Activated CD8-positive, alpha-beta memory T cell treated with anti-CD3 and anti-CD28 coated beads for 4 hours (primary cell): ENCODE measurements at places on chromosomes 7 and 10.

DNA sequence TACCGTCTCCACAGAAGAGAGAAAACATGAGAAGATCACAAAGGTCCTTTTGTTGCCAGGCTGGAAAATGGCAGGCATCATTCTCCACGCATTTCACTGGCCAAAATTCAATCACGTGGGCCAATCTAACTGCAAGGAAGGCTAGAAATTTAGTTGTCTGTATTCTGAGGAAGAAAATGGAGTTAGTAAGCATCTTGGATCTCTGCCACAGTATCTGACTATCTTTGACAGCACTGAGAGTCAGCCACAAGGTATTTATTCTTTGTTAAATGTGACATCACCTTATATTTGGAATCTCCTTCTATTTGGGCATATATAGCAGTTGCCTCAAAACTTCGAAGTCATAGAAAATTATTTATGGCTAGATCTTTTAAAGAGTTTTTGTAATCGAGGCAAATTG lies 213.9 kb downstream of the NSUN6 start:
- no peak for DNase-seq

- DNase-seq: no peak
Observed at GRCh38 chr7:114644455-114644854, 229.8 kb downstream of the FOXP2 start.

GRCh38 chr7:25831062-25831691 lies 320.8 kb upstream of the NFE2L3 start:
- no peak for DNase-seq

DNA sequence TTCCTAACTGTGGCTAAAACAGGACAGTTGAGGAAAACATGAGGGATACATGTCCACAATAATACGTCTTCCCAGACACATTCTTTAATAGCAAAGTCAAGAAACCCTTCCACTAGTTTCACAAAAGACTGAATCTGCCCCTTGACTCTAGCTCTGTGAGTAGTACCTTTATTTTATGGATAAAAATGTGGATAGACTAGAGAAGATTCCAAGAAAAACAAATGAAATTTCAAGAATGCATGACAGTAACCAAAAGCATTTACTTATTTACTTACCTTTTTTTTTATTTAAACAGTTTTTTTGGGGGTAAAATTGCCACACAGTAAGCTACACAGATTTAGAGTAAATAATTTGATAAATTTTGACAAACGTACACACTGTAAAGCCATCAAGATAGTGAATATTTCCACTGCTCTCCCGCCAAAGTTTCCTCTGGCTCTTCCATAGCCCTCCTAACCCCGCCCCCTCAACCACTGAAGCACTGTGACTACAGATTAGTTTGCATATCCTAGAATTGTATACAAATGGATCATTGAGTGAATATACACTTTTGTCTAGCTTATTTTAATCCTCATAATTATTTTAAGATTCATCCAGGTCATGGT lies 420.4 kb upstream of the ZMIZ1 start:
- no peak for DNase-seq

GRCh38 chr10:131777162-131777561 lies 123.6 kb upstream of the PPP2R2D start:
- DNase-seq: no peak

GRCh38 chr7:28406192-28406591 lies 6.1 kb upstream of the CREB5 start:
- DNase-seq: no peak

- DNase-seq: no peak
Observed at GRCh38 chr7:128954150-128954549, 16.4 kb downstream of the IRF5 start.

- no peak for DNase-seq
Observed at GRCh38 chr7:30700941-30701340, 18.7 kb upstream of the CRHR2 start.

DNA sequence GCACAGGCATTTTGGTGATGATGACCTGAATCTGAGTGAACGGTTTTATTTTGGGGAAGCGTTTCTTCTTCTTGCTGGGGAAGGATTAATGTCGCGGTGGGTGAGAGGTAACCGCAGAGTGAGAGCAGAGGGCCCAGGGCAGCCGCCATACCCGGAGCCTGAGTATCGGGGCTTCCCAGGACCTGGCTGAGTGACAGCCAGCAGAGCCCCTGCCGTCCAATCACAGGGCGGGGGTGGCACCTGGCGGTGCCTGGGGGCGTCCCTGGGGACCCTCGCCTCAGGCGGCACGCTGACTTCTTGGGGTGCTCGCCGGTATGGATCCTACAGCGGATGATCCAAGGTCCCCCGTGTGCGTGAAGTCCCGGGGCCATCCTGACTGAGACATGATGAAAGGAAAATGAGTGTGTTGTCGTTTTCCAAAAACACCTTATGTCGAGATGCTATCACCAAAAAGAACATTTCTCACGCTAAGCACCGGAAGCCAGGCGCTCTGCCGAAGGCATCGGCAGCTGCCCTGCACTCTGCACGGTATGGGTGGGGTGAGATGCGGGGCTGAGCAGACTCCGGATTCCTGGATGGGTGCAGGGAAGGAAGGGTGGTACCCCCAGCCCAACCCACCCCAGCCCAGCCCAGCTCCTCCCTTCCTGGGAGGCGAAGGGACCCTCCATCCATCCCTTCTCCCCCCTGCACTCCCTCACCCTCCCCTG lies 227.9 kb upstream of the SHH start:
- DNase-seq: no peak

DNA sequence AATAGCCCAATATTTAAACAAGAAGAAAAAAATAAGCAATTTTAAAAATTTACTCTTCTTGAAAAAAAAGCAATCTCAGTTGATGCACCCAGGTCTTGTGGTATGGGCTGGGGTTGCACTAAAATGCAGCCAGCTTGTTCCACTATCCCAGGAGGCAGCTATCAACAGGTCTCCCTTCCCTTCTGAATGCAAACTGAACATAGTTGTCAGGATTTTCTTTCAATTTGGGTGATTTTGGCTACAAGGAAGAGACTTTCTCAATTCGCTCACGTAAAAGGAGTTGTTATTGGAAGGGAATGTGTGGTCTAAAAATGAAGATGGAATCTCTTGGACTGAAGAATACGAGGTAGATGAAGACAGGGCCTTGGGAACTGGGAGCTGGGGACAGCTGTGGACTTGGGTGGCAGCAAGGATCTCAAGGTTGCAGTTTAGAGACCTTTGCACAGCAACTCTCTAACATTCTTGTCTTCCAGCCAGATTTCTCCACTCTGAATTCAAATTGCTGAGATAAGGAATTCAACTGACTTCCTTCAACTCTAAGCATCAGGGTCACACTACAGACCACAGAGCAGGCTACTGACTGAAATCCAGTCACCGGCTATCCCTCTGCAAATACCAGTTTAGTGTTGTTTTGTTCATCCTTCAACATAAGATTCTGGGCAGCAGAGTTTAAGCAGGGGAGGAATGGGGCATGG lies 3.1 kb upstream of the TMEM26 start:
- no peak for DNase-seq

- no peak for DNase-seq
Observed at GRCh38 chr7:109009636-109010035, 440.0 kb downstream of the DNAJB9 start.

DNA sequence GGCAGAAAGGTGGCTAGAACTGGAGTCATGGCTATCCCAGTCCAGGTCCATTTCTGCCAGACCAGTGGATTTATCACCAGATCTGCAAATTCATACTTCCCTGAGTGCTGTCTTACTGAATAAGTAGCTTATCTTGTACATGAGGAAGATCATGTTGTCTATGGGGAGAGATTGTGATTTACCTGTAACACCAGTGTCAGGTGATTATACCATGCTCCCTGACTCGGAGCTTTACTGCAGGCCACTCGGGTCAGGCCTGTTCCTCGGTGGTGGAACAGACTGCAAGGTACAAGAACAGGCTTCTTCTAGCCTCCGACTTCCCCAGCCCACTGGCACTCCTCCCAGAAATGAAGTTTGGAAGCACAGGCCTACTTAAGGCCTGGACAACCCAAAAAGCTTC lies 42.6 kb upstream of the DLG5 start:
- DNase-seq: no peak

- no peak for DNase-seq
Observed at GRCh38 chr7:69624435-69625230, 26.4 kb downstream of the AUTS2 start.

- no peak for DNase-seq
Observed at GRCh38 chr10:130963786-130964522, 347.6 kb downstream of the TCERG1L start.

- no peak for DNase-seq
Observed at GRCh38 chr10:102211615-102212299, 14.3 kb upstream of the ELOVL3 start.

- DNase-seq: no peak
Observed at GRCh38 chr7:129950933-129951225, 1.9 kb downstream of the UBE2H start.

DNA sequence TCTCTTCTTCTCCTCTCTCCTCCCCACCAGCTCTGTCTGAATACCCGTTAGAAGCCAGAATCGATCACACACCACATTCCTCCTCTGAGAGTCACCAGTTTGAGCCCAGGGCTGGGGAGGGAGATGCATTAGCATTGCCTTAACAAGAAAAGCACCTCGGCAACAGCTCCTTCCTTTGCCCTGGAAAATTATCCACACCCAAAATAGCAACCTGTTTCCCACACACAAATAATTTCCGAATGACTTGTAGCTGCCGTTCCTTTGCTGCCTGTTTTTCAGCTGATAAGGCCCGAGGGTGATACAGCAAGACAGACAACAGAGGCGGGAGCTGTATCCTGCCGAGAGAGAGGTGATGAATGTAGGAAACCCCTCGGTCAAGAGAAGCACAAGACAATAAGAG lies 91.3 kb downstream of the CPXM2 start:
- no peak for DNase-seq

DNA sequence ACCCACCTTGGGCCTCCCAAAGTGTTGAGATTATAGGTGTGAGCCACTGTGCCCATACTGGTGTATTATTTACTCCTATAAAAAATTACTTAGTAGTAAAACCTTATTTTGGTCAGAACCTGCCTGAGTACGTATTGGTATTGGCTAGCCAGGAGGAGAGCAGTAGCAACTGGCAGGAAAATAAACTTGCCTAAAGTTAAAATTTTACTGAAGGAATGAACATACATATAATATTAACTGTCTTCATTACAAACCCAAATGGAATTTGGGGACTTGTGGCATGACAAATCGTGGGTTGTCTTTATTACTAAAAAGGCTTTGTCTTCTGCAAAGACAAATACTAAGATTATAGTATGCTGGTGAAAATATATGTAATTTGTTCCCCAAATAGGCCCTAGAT lies 8.4 kb downstream of the RAB18 start:
- no peak for DNase-seq

DNA sequence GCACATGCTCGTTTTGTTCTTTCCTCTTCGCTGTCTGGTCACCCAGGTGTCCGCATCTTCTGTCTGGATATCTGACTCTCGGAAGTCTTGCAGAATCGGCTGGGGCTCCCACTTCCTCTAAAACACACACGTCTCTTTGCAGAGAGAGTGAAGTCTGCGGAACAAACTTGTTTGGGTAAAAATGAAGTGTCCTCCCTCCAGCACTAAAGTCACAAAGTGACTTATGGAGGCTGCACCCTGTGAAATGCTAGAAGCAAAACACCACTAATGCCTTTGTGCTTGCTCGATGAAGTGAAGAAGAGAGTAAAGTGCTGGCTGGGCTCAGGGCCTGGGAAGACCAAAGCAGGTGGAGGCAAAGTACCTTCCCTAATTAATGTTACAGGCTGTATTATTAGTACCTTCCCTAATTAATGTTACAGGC lies 71.4 kb downstream of the FGFR2 start:
- DNase-seq: no peak

- DNase-seq: no peak
Observed at GRCh38 chr7:12770227-12770975, 83.0 kb downstream of the ARL4A start.

- DNase-seq: no peak
Observed at GRCh38 chr7:135177028-135177696, 6.7 kb upstream of the CYREN start.

GRCh38 chr7:135904282-135904681 lies 72.9 kb downstream of the MTPN start:
- DNase-seq: no peak

DNA sequence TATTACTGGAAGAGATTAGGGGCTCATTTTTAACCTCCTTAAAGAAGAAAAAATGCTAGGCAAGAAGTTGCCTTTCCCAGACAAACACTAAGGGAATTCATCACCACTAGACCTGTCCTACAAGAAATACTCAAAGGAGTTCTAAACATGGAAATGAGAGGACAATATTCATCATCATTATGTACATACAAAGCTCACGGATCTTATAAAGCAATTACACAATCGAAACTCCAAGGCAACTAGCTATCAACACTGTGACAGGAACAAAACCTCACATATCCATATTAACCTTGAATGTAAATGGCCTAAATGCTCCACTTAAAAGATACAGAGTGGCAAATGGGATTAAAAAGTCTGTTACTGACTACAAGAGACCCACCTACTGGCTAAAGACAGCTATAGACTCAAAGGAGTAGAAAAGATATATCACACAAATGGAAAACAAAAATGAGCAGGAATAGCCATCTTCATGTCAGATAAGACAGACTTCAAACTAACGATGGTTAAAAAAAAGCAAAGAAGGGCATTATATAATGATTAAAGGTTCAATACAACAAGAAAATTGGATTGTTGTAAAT lies 246.6 kb downstream of the ADRA2A start:
- DNase-seq: no peak
